ENCODE measurements at places on chromosomes 12 and 14.

- DNase-seq = no peak
These were observed 91.7 kb downstream of the NKX2-1 start for GRCh38 chr14:36428350-36428749.

- DNase-seq = no peak
These were observed 12.2 kb downstream of the ACTN1 start for GRCh38 chr14:68966872-68967301.

DNA sequence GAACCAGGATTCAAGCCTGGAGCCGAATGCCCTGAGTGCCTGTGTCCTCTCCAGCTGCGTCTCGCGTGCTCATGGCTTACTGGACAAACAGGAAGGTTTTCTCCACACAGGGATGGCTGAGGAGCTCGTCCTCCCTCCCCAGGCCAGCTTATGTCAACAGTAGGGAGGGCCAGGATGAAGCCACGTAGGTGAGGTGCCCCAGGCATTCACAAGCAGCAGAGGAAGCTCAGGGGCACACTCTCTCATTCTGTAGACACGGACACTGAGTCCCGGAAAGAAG is 49.3 kb downstream of the TRPV4 start:
- DNase-seq = no peak

GRCh38 chr14:71086567-71086966 is 179.3 kb downstream of the PCNX1 start:
- no peak for DNase-seq

DNA sequence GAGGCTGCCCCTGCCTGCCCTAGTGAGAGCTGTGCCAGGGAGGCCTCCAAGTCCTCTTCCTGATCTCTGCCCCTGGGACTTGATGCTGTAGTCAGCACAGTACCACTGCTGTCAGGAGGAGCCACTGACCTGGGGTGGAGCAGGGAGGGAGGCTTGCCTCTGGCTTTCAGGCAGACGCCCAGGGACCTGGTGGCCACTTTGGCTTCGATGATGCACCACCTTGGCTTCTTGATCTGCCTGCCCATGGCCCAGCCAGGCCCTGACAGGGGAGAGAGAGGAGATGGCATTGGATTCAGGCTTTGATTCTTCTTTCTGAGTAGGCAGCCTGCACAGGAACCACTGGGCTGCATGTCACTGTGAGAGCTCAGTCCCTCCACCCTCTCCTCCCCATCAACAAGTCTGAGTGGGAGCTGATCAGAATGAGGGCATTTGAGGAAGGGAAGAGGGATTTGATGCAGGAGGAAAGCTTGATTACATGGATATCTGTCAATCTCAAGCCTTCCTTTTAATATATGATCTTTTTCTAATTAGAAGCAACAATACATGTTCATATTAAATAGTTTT is 24.7 kb downstream of the TMEM63C start:
- DNase-seq = no peak

GRCh38 chr14:29569194-29569593 is 358.5 kb downstream of the PRKD1 start:
- DNase-seq = no peak

GRCh38 chr12:15322164-15323061 is at the start of gene PTPRO:
Gene PTPRO, plus strand, starts transcription at chr12:15322508.
- DNase-seq = no peak

GRCh38 chr12:31590642-31591379 is at the start of gene DENND5B:
Gene DENND5B, minus strand, starts transcription at chr12:31591136. Its CDS starts 304 bp downstream, at chr12:31590832.
- peak; percentile 19 for DNase-seq

DNA sequence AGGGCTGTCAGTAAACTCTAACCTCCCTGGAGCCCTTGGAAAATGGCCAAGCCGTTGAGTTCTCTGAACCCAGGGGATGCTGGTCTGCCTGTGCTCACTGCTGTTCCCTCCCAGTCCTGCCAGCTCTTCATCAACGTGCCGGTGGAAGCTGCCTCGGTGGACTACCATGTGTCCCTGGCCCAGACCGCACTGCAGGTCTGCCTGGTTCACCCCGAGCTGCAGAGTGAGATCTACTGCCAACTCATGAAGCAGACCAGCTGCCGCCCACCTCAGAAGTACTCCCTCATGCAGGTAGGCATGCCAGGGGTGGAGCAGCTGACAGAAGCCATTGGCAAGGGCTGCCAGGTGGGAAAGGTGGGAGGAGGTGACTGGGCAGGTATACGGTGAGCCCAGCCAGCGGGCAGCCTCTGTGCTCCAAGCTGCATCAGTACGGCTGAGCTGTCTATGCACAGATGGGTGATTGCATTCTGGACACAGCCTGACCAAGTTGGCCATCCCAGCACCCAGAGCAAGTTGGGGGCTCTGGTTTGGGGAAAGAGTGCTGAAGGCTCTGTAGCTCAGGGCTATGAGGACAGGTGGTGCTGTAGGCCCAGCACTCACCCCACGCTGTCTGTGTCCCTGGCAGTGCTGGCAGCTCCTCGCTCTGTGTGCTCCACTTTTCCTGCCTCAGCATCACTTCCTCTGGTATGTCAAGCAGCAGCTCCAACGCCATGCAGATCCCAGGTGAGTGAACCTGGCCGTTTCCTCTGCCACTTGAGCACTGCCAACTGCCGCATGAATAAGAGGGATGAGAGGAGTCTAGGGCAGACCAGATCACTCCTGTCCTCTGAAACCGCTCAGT is 21.9 kb downstream of the PIGH start:
- DNase-seq = no peak

- no peak for DNase-seq
These were observed 55.9 kb downstream of the LRP6 start for GRCh38 chr12:12210983-12211382.

DNA sequence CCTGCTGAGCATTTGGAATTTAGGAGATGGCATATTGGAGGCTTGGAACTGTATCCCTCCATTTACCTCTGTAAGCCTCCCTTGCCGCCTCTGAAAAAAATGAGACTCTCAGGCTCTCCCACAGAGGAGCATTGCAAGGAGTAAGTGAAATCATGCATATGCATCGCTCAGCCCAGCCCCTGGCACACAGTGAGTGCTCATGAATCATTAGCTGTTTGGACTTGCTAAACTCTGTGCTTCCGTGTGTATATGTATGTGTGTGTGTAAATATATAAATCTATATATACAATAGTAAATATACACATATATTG is 17.1 kb upstream of the TBX3 start:
- no peak for DNase-seq

- DNase-seq = no peak
These were observed 9.5 kb upstream of the KRT7 start for GRCh38 chr12:52223406-52224039.

DNA sequence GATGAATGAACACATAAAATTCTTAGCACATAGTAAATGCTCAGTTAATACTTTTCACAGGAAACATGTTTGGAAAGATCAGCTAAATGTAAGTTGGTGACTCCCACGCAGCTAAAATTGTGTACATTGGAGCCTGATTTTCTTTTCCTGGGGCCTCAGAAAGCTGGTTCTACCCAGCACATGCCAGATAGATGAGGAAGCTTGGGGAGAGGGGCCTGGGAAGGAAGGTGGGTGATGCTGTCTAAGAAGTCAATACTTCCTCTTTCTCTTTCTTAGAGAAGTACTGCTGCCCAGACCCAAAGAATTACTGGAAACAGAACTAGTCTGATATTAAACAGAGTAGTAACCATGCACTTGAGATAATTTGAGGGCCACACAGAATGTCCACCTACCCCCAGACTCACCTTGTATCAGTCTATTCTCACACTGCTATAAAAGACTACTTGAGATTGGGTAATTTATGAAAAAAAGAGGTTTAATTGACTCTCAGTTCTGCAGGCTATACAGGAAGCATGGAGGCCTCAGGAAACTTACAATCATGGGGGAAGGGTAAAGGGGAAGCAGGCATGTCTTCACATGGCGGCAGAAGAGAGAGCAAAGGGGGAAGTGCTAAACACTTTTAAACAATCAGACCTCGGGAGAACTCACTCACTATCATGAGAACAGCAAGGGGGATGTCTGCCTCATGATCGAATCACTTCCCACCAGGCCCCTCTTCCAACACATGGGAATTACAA is 123.3 kb upstream of the MED13L start:
- no peak for DNase-seq

DNA sequence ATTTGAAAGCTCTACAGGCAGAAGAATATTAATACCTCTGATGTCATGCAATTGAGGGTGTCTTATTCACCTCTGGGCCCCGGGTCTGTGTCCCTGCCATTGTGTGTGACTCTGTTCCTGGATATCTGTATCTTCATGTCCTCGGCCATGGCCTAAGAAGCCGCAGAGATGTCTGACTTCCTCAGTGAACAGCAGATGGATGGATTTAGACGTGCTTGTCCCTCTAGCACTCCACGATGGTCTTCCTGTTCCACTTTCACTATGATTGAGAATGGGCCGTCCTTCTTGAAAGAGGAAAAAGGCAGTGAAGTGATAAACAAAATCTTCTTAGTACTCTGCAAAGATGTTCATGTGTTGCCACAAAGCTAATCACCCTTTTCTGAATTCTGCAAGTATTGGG is 217.4 kb downstream of the SLC41A2 start:
- DNase-seq = peak; percentile 35

DNA sequence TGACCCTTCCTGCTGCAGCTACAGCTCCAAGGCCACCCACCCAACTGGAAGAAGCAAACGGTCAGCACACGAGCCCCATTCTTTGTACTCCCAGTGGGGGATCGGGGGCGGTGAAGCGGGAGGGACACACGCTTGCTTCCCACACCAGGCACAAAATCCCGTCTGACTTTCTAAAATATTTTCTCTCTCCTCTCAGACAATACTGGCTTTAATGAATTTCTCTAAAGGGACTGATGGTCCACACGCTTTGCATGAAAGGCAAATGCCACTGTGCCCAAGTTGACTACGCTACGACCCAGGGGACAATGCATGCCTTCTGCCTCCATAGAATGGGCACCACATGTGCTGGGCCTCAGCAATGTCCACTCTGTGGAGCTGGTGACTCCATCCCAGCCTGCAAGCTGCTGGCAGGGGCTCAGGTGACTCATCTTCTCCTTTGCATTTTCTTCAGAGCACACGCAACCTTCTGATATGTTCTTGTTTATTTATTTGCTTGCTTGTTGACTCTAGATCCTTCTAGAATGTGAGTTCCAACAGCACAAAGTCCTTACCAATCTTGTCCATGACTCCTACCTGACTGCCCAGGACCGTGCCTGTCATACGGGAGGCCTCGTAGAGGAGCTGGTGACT is 15.6 kb downstream of the SYNE3 start:
- DNase-seq = no peak

DNA sequence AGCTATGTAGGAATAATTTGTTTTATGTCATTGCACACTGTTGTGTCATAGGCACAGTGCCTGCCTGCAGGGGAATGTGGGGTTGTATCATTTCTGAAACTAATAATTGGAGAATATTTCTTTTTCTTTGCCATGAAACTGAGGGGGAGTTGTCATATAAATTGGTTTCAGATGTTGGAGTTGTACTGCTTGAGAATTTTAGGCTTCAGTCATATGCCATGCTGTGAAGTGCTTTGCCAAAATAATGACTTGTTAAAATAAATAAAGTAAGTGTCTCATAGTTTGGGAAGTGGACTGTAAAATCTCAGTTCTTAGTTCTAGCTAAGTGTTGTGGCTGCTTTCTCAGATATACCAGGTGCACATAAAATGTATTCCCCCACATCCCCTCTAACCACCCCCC is 116.8 kb downstream of the DAAM1 start:
- DNase-seq = no peak

GRCh38 chr14:78170203-78170602 is at the start of gene NRXN3:
Gene NRXN3, plus strand, starts transcription at chr14:78170373. Its CDS starts 72,721 bp downstream, at chr14:78243094.
- DNase-seq = no peak

DNA sequence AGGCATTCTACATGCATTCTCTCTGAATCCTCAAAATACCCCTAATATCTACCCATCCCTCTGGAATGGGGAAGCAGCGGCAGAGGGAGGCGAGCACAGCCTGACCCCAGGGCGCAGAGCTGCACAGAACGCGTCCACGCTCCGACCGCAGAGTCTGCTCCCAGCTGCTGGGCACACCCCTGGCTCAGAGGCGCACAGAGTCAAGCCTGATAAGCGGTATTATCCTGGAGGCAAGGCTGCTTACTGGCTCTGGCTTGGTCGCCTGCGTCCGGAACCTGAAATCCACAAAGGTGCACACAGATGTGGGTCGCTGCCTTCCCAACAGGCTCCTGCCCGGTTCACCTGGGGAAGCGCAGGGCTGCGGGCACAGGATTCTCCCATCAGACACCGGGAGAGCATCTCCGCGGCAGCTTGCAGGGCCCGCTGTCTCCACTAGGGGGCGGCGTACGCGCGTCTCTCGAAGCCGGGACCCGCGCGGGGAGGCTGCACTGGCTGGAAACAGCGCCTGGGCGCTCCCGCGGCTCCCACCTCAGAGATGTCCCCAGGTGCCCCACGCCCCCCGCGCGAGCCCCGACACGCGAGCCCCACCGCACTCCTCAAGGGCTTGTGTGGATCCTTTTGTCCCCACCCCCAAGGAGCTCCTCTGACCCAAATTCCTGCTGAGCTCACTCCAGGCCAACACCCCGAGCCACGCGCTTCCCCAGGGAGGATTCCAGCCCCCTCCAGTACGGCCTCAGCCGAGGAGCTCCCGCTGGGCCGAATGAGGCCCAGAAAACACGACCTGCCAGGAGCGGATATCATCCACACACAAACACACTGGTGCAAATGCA is 120.1 kb upstream of the FZD10 start:
- DNase-seq = no peak

GRCh38 chr12:57296291-57296690 is 45.3 kb upstream of the STAC3 start:
- no peak for DNase-seq

DNA sequence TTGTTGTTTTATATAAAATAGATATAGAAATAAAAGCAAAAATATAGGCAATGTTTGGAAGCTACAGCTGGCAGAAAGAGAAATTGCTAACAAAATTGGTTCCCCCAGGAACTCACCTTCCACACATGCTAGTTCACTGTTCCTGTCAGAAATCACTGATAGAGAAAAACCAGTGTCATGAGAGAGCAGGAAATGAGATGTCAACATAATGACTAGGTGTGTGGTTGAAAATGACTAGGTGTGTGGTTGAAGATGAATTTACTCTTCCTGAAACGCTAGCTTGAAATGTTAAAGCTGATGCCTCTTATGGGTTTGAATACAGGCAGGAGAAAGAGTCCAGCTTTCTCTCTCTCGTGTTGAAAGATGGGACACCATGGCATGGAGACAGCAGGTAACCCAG is 216.3 kb downstream of the C12orf42 start:
- no peak for DNase-seq

DNA sequence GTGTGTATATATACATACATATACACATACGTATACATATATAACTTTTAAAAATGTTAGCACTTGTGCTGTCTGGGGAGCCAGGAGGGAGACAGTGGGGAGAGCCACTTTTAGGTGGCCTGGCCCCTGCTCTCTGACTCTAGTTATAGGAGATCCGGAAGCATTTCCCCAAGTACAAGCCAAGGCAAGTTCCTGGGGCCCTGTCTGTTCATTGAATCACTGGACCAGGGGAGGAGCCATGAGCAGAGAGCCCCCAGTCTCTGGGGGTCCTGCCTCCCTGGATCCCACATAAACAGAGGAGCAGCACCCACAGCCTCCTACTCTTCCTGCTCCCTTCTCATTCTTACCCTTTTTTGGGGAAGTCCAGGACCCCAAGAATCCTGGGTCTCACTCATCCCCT is 45.4 kb upstream of the TMED10 start:
- DNase-seq = no peak

Measured in activated CD4-positive, alpha-beta memory T cell treated with anti-CD3 and anti-CD28 coated beads, Interleukin-2, amount 10 ng/mL, durations not matched to agents 7 days and 5 days (primary cell).